Hindlimb muscle (tissue), 1 donor: ENCODE measurements at places on chromosomes 3 and 15.

GRCh38 chr15:83404121-83404520 is 43.0 kb upstream of the SH3GL3 start:
- DNase-seq = no peak

DNA sequence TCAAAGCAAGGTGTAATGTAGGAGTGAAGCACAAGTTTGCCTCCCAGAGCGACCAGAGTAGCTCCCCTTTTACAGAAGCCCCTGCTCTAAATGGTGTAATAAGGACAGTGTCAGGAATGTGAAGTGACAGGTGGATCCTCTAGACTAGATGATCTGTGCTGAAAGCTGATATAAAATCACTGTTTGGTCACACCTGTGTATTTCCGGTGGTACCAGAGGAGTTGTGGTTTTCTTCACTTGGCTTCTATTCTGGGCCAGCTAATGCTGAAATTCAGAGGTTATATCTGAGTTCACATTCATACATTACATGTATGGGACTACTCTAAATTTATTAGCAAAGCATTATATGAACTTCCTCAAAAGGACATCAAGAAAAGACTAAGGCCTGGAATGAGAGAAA is 117.4 kb downstream of the IL1RAP start:
- no peak for DNase-seq

DNA sequence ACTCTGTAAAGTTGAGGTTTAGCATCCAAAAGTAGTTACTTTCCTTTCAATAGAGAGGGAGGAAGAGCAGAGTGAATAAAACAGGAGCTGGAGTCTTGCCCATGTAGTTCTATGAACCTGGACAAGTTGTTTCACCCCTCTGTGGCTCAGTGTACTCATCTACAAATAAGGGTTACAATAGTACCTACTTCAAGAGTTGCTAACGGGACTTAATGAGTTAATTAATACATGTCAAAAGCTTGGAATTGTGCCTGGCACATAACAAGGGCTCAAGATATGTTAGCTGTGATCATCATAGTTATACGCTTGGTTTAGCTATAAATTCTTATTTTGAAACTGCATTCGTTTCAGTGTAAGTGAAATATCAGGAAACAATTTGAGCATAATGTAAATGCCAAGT is 388.5 kb upstream of the THBS1 start:
- peak; percentile 53 for DNase-seq

GRCh38 chr3:143311096-143311495 is 191.5 kb downstream of the CHST2 start:
- no peak for DNase-seq

DNA sequence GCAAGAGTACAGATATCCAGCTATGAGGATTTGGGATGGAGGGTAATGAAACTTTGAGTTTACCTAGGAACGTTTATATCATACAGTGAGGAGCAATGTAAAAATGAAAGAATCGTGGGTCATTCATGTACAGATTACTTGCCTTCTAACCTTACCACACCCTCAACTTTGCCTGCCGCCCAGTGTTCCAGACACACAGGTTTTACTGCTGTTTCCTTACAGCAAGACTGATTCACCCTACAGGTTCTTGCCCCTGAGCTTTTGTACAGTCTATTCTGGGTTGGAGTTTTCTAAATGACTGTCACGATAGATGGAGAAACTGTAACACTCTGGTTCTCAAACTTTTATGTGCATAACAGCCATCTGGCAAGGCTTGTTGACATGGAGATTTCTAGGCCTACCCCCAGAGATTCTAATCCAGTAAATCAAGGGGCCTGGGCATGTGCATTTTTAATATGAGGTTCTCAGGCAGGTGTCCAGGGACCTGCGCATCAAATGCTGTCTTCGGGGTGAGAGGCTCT is 6.6 kb upstream of the TPRG1 start:
- DNase-seq = no peak
